ENCODE measurements at places on chromosomes 6 and 20. TPM values are rescaled to one million over a fixed set of nuclear protein-coding genes. Genes with fewer than 3 reads are reported as not detected.

MUCL3 gene
- not detected for total RNA-seq

DEFB114 gene
- not detected for total RNA-seq

PHACTR1 gene
- total RNA-seq = 1.5 TPM

TNXB gene
- total RNA-seq = 17.1 TPM

NRSN2 gene
- 12.0 TPM for total RNA-seq

All from liver (tissue), 10 donors.